Activated naive CD8-positive, alpha-beta T cell treated with anti-CD3 and anti-CD28 coated beads, Interleukin-2, amount 50 U/mL, for 16 hours (primary cell): ENCODE measurements at places on chromosomes 2 and 18.

- no peak for DNase-seq
Observed at GRCh38 chr2:64234785-64235184, 90.6 kb upstream of the PELI1 start.

GRCh38 chr2:239318151-239318611 is 82.6 kb downstream of the HDAC4 start:
- DNase-seq: no peak

- DNase-seq: no peak
Observed at GRCh38 chr2:177429688-177430325, 37.2 kb downstream of the AGPS start.

DNA sequence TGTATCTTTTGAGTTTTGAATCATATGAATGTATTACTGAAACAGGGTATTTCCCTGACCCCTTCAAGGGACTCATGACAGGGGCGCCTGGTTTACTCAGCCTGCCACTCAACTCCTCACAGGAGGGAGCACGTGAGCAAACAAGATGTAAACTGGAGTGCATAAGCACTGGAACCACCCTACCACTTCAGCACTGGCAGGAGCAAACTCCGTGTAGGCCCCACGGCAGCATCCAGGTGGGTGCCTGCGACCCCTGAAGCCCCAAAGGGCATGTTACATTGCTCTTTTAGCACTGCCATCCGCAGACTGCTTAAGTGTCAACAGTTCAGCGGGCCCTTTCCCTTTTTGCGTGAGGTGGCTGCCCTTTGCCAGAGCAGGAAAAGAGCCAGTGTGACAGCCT is 8.2 kb upstream of the DAPL1 start:
- no peak for DNase-seq

- no peak for DNase-seq
Observed at GRCh38 chr2:225366731-225367130, 32.8 kb upstream of the NYAP2 start.

GRCh38 chr2:142306131-142306530 is 175.3 kb upstream of the LRP1B start:
- no peak for DNase-seq
